ENCODE measurements at places on chromosomes 7 and 10.

- DNase-seq = no peak
Measured at GRCh38 chr10:35778306-35778705, 136.2 kb upstream of the FZD8 start.

GRCh38 chr10:101452176-101452575 lies 98.2 kb downstream of the BTRC start:
- DNase-seq = no peak

- no peak for DNase-seq
Measured at GRCh38 chr10:3213758-3214515, 41.4 kb upstream of the PITRM1 start.

DNA sequence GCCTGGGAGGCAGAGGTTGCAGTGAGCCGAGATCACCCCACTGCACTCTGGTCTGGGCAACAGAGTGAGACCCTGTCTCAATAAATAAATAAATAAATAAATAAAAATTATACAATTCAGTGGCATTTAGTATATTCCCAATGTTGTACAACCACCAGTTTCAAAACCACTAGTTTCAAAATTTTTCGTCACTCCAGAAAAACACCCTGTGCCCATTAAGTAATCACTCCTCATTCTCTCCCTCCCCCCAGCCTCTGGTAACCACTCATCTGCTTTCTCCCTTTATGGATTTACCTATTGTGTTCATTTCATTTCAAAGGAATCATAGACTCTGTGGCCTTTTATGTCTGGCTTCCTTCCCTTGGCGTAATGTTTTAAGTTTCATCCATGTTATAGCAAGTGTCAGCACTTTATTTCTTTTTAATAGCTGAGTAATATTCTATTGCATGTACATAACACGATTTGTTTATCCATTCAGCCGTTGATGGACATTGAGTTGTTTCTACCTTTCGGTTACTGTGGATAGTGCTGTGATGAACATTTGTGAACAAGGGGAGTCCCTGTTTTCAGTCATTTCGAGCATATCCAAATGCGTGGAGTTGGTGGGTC lies 29.4 kb upstream of the GOLGA7B start:
- no peak for DNase-seq

- no peak for DNase-seq
Measured at GRCh38 chr7:101833799-101834198, 16.4 kb downstream of the CUX1 start.

- DNase-seq = no peak
Measured at GRCh38 chr10:81696609-81697388, 178.2 kb upstream of the NRG3 start.

Data from mammary epithelial cell (primary cell).